ENCODE measurements at places on chromosomes 3 and 15.

DNA sequence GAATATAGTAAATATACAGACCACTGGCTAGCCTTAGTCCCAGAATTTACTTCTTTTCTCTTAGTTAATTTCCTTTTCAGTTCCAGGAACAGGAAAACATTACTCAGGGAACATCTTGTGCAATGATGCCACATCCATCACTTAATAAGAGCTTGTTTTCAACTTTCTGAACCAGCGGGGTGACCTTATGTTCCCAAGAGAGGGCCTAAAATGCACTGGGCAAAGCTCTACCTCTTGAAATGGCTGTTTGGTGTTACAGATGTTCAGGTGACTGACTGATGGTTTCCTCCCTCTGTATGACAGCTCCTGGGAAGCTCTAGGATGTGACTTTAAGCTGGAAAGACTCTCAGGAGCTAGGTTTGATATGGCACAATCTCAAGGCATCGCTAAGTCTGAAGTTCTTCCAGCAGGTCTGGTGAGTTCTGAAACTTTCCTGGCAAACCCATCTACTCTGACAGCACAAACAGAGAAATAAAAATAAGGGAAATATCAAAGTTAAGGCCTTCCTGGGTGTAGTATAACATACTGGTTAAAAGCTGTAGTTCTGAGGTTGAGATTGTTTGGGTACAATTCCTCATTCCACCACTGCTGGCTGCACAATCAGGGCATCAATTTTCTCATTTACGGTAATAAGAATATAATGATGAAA, 98.6 kb downstream of the ZIC1 start:
- no peak for DNase-seq

DNA sequence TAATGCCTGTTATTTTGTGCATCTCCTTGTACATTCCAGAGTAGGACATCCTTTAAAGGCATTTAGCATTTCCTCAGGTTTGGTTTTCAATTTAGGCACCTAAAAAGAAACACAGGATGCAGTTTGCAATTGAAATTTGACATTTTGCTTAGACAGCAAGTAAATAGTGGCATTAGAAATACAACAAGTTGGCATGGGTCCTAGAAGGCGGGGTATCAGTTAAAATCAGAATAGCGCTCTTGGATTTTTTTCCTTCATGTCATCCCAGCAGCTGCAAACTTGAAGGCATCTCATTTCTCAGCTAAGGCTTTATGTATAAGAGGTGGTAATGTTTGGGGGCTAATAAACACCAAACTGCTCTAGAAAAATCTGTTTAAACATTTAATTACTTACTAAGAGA, 47.5 kb upstream of the SKOR1 start:
- DNase-seq, result no peak

DNA sequence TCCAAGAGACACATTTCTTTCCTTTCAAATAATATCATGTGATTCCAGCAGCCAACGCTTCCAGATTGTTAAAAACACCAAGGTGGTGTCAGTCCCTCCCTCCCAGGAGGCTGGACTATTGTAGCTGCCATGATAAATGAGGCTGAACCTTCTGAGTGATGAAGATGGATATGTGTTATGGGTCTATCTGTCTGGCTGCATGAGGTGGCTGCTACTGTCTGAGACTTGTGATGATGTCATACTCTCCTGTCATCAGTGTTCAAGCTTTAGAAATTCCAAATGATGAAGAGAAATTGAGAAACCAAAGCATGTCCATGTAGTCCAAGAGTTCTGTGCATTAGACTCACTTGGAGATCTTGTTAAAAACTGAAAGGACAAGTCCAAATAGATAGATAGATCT, 683.0 kb downstream of the NTRK3 start:
- no peak for DNase-seq

DNA sequence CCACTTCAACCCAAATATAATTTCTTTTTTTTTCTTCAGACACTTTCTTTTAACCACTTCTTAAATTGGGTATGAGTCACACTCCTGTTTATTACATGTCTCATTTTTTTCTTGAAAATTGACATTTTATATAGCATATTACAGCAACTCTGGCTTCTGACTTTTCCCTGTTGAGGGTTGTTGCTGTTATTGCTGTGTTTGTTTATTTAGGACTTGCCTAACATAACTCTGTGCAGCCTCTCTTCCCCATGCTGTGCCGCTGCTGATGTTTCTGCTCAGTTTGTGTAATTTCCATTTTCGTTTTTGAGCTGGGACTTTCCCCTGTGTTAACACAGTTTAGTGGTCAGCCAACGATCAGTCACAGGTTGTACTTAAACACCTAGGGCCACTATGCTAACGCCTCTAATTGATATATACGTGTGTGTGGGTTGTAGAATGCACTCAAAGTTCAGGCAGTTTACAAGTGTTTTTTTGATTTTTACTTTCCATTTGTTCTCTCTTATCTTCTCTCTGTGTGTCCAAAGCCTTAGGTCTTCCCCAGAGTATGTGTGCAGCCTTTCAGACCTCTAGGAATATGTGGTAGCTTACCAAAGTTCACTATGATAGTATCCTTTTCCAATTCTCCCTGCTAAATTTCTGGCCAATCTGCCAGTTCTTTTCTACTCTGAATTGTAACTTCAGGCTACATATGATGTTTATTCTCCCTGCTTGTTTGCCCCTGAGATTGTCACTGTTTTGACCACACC, 337.2 kb downstream of the ZBTB20 start:
- no peak for DNase-seq

GRCh38 chr3:123708531-123708930, 123.7 kb upstream of the HACD2 start:
- no peak for DNase-seq

GRCh38 chr15:32746116-32746857, 28.5 kb downstream of the GREM1 start:
- DNase-seq, result no peak

DNA sequence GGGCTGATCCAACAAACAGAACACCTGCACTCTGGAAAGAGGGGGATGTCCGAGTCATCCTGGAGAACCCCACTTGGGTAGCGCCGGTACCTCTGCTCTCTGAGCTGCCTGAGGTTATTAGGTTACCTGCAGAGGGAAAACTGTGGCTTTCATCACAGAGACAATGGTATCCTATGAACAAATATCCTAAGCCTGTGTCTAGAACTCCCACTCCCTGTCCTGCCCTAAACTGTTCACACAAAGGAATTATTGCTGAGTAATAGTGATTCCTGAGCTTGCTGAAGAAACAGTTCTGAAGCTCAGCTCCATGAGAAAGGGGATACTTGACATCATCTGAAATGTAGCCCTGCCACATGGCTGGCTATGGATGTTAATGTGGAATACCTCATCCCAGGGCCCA, 31.9 kb upstream of the WNT5A start:
- no peak for DNase-seq

- no peak for DNase-seq
Observed at GRCh38 chr15:32677238-32677750, 35.8 kb downstream of the SCG5 start.

GRCh38 chr3:135556174-135556573, 409.4 kb upstream of the PPP2R3A start:
- DNase-seq, result no peak

GRCh38 chr3:126487151-126487771, 11.6 kb upstream of the ZXDC start:
- DNase-seq, result no peak

- no peak for DNase-seq
Observed at GRCh38 chr3:162022911-162023310, 526.3 kb downstream of the OTOL1 start.

DNA sequence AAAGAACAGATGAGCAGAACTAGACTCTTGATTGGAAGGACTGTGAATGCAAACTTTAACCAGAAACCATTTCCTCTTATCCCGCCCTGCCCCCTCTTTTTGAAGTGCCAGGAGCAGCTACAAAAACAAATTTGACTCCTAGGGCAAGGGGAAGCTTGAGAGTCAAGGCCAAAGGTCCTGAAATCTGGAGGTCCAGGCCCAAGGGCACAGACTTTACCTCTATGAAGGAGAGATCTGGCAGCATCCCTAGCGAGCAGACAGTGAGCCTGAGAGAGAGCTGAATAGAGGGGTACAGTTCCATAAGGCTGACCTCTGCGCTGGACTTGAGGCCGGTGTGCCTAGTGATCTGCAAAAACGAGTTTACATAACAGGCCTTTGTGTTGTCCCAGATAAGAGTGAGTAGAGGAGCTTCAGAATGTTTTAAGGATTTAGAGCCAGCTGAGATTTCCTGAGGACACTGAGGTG, 5.1 kb downstream of the RAB43 start:
- no peak for DNase-seq

- DNase-seq, result no peak
Observed at GRCh38 chr3:127790882-127791183, 31.5 kb downstream of the MGLL start.

- no peak for DNase-seq
Observed at GRCh38 chr3:187291001-187291511, 481 bp downstream of the MASP1 start.

DNA sequence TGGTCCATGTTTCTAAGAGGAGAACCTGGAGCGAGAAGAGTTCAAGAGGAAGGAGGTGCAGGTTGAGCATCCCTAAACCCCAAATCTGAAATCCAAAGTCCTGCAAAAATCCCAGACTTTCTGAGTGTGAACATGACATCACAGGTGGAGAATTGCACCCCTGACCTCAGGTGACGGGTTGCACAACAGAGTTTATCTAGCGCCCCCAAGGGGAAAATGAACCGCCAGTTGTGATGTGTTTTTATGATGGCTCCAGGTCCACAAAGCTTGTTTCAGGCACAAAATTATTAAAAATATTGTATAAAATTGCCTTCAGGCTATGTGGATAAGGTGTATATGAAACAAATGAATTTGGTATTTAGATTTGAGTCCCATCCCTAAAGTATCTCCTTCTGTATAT, 420.0 kb downstream of the GABRB3 start:
- no peak for DNase-seq

GRCh38 chr3:36933540-36934296, 11.1 kb downstream of the TRANK1 start:
- DNase-seq, result no peak

- DNase-seq, result no peak
Observed at GRCh38 chr3:174857301-174857700, 1.8 kb upstream of the NAALADL2 start.

GRCh38 chr3:173139420-173139819, 1.6 kb downstream of the SPATA16 start:
- no peak for DNase-seq

GRCh38 chr3:61221759-61222362, 29.4 kb downstream of the FHIT start:
- DNase-seq, result no peak

- no peak for DNase-seq
Observed at GRCh38 chr3:77283108-77283507, 243.2 kb downstream of the ROBO2 start.

GRCh38 chr3:184637705-184638104, 74.2 kb downstream of the MAGEF1 start:
- DNase-seq, result peak; percentile 40

- no peak for DNase-seq
Observed at GRCh38 chr3:150074697-150075416, 104.2 kb upstream of the PFN2 start.

DNA sequence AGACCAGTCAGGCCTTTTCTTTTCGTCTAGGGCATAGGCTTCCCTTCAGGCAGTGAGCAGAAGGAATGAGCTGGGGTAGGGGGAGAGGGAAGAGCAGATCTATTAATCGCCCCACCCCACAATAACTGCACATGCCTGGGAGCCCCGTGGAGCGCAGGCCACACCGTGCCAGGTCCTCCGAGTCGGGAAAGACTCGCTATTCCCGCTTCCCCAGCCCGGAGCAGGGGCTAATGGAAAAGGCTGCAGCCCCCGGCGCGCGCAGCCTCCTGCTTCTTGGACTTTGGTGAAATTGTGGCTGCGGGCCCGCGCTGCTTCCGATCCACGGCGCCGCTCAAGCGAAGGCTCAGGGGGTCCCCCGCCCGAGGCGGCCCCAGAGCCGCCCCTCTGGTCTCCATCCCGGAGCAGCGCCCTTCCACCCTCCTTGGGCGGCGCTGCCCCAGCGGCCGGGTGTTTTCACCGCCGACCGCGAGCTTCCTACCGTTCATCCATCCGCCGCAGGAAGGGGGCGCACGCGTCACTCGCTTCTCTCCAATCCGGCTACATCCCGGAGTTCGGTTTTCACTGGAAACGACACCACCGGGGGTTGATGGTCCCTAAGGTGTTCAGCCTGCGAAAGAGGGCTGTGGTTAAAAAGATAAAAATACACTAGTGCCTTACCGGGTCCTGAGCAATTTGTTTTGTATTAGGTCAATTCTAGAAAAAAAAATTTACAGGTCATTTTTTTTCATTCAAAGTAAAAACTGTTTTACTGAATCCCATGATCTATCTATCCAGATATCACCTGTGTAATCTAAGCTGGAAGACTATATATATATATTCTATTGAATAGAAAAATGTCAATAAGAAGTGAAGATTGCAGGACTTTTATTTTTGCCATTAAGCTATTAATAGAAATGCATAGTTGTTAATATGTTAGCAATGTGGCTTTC, 4.4 kb upstream of the SYNM start:
- DNase-seq, result no peak

- no peak for DNase-seq
Observed at GRCh38 chr3:53819163-53819868, 26.9 kb downstream of the CHDH start.

- DNase-seq, result peak; percentile 8
Observed at GRCh38 chr3:128152419-128153155, 694 bp upstream of the EEFSEC start.

DNA sequence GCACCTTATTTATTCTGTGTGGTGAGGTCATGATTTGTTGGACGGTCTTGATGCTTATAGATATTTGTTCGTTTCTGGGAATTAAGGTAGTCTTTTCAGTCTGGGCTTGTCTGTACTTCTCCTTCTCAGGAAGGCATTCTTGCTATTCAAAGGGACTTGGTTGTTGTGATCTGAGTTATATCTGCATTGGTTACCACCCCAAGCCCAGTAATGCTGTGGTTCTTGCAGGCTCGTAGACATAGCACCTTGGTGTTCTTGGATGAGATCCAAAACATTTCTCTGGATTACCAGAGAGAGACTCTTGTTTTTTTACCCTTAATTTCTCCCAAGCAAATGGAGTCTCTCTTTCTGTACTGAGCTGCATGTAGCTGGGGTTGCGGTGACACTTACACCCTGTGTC, 128.0 kb upstream of the CBLB start:
- no peak for DNase-seq

Data from naive thymus-derived CD8-positive, alpha-beta T cell (primary cell).